ENCODE measurements at places on chromosomes 1 and 21. TPM values are rescaled to one million over a fixed set of nuclear protein-coding genes. Genes with fewer than 3 reads are reported as not detected.

MSH4 gene
- total RNA-seq: 0.05 TPM

- H3K27me3 ChIP-seq: no peaks in the 10 kb centered on the region
- no peak overlapping the region for H3K4me3 ChIP-seq
- no peaks in the 10 kb centered on the region for H3K4me1 ChIP-seq
These were observed 40.8 kb downstream of the WNT2B start for GRCh38 chr1:112549590-112549989.

DNA sequence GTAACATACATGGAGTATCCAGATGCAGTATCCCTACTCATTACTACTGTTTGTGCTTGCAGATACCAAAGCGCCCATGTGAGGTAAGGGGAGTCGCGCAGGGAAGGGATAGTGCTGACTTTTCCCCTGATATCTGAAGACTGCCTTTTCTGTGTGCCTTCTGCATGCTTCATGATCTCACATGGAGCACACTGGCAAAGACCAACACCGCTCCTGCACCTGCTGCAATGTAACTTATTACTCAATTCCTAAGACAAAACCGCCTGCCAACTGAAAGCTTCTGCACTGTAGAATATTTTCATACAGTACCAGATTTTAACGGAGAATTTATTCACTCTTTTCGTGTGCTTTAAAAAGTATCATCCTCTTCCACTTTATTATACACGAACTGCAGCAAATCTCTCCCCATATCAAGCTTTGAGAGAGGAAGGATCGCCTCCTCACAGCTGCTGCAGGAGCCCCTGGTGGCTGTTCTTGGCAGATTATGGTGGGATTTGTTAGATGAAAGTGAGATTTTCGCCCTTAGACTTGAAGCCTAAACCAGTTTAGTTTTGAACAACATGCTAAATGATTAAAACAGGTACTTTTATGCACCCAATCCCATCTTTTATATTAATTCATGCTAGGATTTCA lies 99.1 kb downstream of the PTPN14 start:
- DNase-seq: no peak
- H3K4me1 ChIP-seq: no peaks in the 10 kb centered on the region
- H3K4me3 ChIP-seq: no peak overlapping the region
- H3K36me3 ChIP-seq: no peaks in the 10 kb centered on the region
- H3K27ac ChIP-seq: no peak overlapping the region

- no peak overlapping the region for H3K27ac ChIP-seq
- no peaks in the 10 kb centered on the region for H3K36me3 ChIP-seq
- H3K4me3 ChIP-seq: no peak overlapping the region
- no peaks in the 10 kb centered on the region for H3K27me3 ChIP-seq
These were observed 48.5 kb upstream of the FBXO28 start for GRCh38 chr1:224065455-224065854.

GRCh38 chr1:109091839-109092193 lies 1.3 kb downstream of the TMEM167B start:
- no peaks in the 10 kb centered on the region for H3K36me3 ChIP-seq
- H3K27me3 ChIP-seq: no peaks in the 10 kb centered on the region
- H3K27ac ChIP-seq: peak overlapping the region; percentile 97
- DNase-seq: no peak
